Panc1 (cell line): ENCODE measurements at places on chromosomes 5 and 9.

GRCh38 chr9:4690144-4690543, 10.8 kb downstream of the CDC37L1 start:
- H3K4me3 ChIP-seq, result no peak overlapping the region
- no peaks in the 10 kb centered on the region for H3K4me1 ChIP-seq
- H3K27ac ChIP-seq, result no peak overlapping the region
- no peaks in the 10 kb centered on the region for H3K27me3 ChIP-seq

DNA sequence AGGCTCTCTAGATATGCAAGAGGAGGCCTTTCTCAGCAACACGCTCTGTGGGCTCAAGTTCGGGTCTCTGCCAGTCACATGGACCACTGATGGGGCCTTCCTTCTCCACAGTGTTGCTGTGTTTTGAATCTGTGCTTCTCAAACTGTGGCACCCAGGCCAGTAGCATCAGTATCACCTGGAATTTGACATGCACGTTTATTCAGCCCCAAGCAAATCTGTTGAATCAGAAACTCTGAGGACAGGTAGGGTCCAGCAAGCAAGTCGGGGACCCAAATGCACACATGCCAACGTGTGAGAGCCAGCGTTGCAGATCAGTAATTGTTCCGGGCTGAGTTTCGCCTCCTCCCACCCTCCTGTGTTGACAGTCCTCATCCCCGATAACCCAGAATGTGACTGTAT, 502.6 kb downstream of the IRX1 start:
- no peak for DNase-seq
- no peak overlapping the region for H3K4me3 ChIP-seq
- no peaks in the 10 kb centered on the region for H3K4me1 ChIP-seq
- no peaks in the 10 kb centered on the region for H3K36me3 ChIP-seq
- no peaks in the 10 kb centered on the region for H3K27me3 ChIP-seq

GRCh38 chr9:89342948-89343347, 24.6 kb downstream of the SECISBP2 start:
- H3K36me3 ChIP-seq, result no peaks in the 10 kb centered on the region; the same call in 1 of the 2 replicates
- H3K27me3 ChIP-seq, result no peaks in the 10 kb centered on the region
- H3K4me3 ChIP-seq, result no peak overlapping the region
- DNase-seq, result no peak
- H3K4me1 ChIP-seq, result no peaks in the 10 kb centered on the region

GRCh38 chr5:142500227-142500905, 175.5 kb upstream of the SPRY4 start:
- H3K36me3 ChIP-seq, result no peaks in the 10 kb centered on the region
- H3K27me3 ChIP-seq, result no peaks in the 10 kb centered on the region
- no peak for DNase-seq
- no peak overlapping the region for H3K4me3 ChIP-seq
- H3K4me1 ChIP-seq, result no peaks in the 10 kb centered on the region

DNA sequence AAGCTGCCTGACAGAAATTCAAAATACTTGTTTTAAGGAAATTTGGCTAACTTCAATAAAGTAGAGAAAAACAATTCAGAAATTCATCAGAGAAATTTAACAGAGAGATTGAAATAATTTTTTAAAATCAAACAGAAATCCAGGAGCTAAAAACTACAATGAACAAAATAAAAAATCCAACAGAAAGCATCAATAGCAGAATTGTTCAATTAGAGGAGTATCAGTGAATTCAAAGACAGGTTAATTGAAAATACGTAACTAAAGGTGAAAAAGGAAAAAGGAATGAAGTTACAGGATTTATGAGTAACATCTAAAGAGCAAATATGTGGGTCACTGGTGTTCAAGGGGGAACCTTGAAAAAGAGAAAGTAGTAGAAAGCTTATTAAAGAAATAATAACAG, 36.8 kb downstream of the FANCC start:
- no peak for DNase-seq
- H3K4me3 ChIP-seq, result no peak overlapping the region
- peaks cover 7% of the 10 kb centered on the region; the same call in 1 of the 2 replicates for H3K4me1 ChIP-seq
- no peaks in the 10 kb centered on the region for H3K36me3 ChIP-seq

- H3K4me1 ChIP-seq, result no peaks in the 10 kb centered on the region
- H3K4me3 ChIP-seq, result no peak overlapping the region
- no peak overlapping the region for H3K27ac ChIP-seq
- DNase-seq, result no peak
Observed at GRCh38 chr9:120689860-120690259, 24.4 kb downstream of the MEGF9 start.

GRCh38 chr9:135326633-135327152, 152.9 kb upstream of the PPP1R26 start:
- no peaks in the 10 kb centered on the region for H3K36me3 ChIP-seq
- no peak overlapping the region for H3K4me3 ChIP-seq
- no peaks in the 10 kb centered on the region for H3K27me3 ChIP-seq
- no peak overlapping the region for H3K27ac ChIP-seq
- no peak for DNase-seq

- no peaks in the 10 kb centered on the region for H3K36me3 ChIP-seq
- no peak overlapping the region for H3K4me3 ChIP-seq
- no peaks in the 10 kb centered on the region for H3K4me1 ChIP-seq
Observed at GRCh38 chr5:146883511-146883910, 5.0 kb upstream of the PPP2R2B start.

GRCh38 chr9:135126451-135127187, 39.2 kb downstream of the OLFM1 start:
- H3K4me3 ChIP-seq, result no peak overlapping the region
- no peak overlapping the region for H3K27ac ChIP-seq
- no peak for DNase-seq
- no peaks in the 10 kb centered on the region for H3K36me3 ChIP-seq

- no peaks in the 10 kb centered on the region for H3K4me1 ChIP-seq
- no peaks in the 10 kb centered on the region for H3K27me3 ChIP-seq
- H3K36me3 ChIP-seq, result no peaks in the 10 kb centered on the region; the same call in 1 of the 2 replicates
Observed at GRCh38 chr5:75367401-75367800, 30.4 kb downstream of the HMGCR start.

DNA sequence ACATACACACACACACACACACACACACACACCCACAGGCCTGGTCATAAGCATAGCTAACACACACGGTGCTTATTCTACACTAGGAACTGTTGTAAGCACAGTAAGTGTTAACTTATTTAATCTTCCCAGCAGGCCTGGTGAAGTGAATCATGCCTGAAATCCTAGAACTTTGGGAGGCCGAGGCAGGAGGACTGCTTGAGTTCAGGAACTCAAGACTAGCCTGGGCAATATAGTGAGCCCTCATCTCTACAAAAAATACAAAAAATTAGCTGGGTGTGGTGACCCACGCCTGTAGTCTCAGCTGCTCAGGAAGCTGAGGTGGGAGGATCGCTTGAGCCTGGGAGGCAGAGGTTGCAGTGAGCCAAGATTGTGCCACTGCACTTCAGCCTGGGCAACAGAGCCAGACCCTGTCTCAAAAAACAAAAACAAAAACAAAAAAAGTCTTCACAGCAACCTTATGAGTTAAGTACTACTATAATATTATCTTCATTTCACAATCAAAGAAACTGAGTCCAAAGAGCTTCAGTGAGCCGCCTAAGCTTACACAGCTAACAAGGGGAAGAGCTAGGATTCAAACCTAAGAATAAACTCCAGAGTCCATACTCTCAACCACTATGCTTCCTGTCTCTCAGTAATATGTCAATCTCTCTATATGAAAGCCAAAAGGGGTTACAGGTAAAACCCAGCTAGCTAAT, 2.3 kb downstream of the MEGF9 start:
- H3K27me3 ChIP-seq, result no peaks in the 10 kb centered on the region
- no peaks in the 10 kb centered on the region for H3K36me3 ChIP-seq
- peak overlapping the region; percentile 56 for H3K4me3 ChIP-seq
- DNase-seq, result no peak

- H3K4me1 ChIP-seq, result no peaks in the 10 kb centered on the region
- H3K4me3 ChIP-seq, result no peak overlapping the region
- no peaks in the 10 kb centered on the region for H3K36me3 ChIP-seq
- no peak overlapping the region for H3K27ac ChIP-seq
Observed at GRCh38 chr5:2003690-2004365, 121.1 kb upstream of the IRX4 start.

DNA sequence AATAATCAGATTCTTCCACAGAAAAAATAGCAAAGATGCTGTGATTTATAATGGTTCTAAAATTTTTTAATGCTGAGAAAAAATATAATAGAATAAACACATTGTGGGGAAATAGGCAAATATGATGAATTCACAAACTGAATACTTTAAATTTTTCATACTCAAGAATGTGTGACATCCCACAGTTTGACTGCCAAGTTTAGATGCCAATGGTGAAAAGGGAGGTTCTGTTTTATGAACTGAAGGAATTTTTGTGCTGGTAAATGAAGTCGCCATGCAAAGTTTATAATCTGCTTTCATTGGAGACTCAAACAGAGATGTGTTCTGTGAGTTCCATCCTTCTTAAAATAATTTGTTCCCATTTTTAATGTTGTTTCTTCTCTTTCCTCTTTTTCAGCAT, 367.5 kb upstream of the ADAMTS16 start:
- no peaks in the 10 kb centered on the region for H3K27me3 ChIP-seq
- H3K36me3 ChIP-seq, result no peaks in the 10 kb centered on the region
- H3K4me1 ChIP-seq, result no peaks in the 10 kb centered on the region
- no peak for DNase-seq

DNA sequence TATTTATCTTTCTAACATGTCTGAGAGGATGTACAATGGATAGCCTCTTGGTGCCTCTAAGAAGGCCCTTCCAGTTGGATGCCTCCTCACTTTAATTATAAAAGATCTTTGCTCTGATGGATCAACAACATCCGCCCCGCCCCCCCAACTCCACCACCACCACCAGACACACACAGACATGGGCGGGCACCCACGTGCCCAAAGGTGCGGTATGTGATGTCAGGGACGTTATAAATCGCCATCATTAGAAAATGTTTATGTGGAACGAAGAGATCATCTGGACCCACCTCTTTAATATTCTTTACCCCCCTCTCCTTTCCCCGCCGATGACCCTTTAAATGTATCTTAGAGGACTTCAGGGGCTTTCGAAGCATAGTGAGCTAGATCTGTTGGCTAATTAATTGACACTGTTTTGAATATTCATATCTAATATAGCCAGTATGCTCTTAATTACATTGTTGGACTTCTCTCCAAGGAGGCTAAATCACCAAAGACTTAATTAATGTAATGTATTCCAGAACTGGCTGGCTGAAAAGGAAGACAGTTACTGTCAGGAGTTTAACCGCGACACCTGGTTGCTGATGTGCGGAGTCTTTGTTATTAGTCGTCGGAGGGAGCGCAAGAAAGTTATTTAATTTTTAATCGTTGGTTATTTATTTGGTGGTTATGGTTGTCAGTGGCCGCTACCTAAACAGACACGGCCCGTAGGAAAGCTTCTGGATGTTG, 6.1 kb upstream of the FOXB2 start:
- H3K27me3 ChIP-seq, result peaks cover 2% of the 10 kb centered on the region; the same call in 1 of the 2 replicates
- H3K4me3 ChIP-seq, result no peak overlapping the region
- H3K27ac ChIP-seq, result no peak overlapping the region
- DNase-seq, result no peak
- H3K4me1 ChIP-seq, result no peaks in the 10 kb centered on the region; the same call in 1 of the 2 replicates
- no peaks in the 10 kb centered on the region for H3K36me3 ChIP-seq
